ENCODE measurements at places on chromosomes 13 and 19. TPM values are rescaled to one million over a fixed set of nuclear protein-coding genes. Genes with fewer than 3 reads are reported as not detected.

The ZNF460 gene
- total RNA-seq, result 54.3 TPM

The ELAVL3 gene
- total RNA-seq, result not detected

The ZSCAN18 gene
- total RNA-seq, result 34.1 TPM

The BEST2 gene
- not detected for total RNA-seq

The HSH2D gene
- 1.5 TPM for total RNA-seq

The KLK6 gene
- not detected for total RNA-seq

The PCP2 gene
- total RNA-seq, result not detected

The LILRB5 gene
- total RNA-seq, result 46.2 TPM

The CBY2 gene
- total RNA-seq, result not detected

The DOHH gene
- 11.9 TPM for total RNA-seq

The MCEMP1 gene
- total RNA-seq, result 8.5 TPM

The PRR20A gene
- total RNA-seq, result not detected

The LILRA2 gene
- total RNA-seq, result 1.9 TPM

The ADAT3 gene
- 0.68 TPM for total RNA-seq

The LENG9 gene
- total RNA-seq, result 4.2 TPM

The LHB gene
- not detected for total RNA-seq

The PPAN gene
- 15.0 TPM for total RNA-seq

The LIN7B gene
- total RNA-seq, result 7.1 TPM
